CMK (cell line): ENCODE measurements at places on chromosomes 12 and 14.

DNA sequence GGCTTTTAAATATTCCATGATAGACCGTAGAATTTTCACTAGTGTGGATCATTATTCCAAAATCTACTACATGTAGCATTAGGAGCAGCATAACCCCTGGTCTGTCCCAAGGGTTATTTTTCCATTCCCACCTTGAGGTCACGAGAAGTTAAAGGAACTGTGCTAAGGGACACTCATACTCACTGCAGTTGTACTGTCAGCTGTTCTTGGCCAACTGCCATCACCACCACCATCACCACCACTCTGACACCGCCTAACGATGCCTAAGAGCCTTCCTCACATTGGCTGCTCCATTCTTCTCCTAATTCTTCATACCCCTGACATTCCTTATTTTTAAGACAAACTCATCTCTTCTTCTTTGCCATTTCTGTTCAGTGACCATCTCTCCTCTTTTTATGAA is 13.4 kb upstream of the PTGDR start:
- DNase-seq = no peak

DNA sequence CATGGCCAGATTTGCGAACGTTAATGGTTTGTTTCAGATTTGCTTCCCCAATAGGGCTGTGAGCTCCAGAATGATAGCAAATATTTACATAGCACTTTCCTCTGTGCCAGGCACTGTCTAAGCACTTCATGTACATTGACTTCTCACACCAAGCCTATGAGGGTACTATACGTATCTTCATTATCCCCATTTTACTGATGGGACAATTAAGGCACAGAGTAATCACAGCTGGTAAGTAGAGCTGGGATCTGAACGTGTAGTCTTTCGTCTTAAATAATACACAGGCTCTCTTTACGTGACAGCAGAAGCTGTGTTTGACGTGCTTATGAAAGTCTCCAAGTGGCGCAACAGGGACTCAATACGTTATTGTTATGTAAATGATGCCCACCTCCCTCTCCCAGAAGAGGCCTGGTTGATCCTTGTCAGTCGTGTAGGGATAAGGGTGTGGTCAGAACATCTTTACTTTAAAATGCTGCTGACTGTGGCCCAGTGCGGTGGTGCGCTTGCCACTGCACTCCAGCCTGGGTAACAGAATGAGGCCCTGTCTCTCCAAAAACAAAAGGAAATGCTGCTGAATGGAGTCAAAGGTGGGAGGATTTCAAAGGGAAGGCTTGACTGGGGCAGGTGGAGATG is 66.3 kb upstream of the TCL1B start:
- no peak for DNase-seq

GRCh38 chr14:67410313-67410712 is 1.7 kb downstream of the PLEK2 start:
- no peak for DNase-seq

DNA sequence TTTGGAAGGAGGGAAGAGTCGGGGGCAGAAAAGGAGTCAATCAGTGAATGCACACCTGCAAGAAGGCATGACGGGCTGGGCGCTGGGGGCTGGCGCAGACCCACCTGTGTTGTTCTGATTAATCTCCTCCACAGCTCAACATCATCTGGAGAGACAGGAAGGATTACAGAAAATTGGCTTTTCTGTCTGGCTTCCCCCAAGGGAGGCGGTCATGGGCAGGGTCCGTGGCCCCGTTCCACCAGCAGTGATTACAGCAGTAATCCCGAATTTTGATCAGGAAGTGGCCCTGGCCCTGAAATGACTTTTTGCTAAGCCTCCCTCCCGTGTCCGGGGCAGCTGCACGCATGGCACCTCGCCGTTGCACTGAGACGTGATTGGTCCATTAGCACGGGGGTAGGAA is 24.4 kb upstream of the GALNT9 start:
- no peak for DNase-seq

GRCh38 chr12:2375871-2376270 is 323.1 kb downstream of the CACNA1C start:
- DNase-seq = no peak

- DNase-seq = no peak
These were observed 35.5 kb upstream of the STON2 start for GRCh38 chr14:81435391-81436295.

GRCh38 chr14:77120771-77121743 is 20.5 kb downstream of the ZDHHC22 start:
- no peak for DNase-seq

DNA sequence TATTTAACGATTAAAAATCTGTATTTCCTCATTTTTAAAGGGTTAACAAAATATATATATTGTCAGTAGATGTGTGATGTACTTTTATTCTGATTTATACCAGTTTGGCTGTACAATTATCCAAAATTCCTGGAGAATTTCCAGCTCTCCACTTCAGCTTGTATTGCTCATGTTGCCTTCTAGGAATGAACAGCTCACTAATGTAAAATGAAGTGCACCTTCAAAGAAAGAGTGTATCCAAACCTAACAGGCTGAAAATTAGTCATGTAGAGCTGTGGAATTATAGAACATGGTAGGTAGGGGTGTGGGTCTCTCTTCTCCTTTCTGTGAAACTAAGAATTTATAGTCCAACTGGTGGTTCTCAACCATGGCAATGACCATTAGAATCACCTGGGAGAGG is 362.0 kb downstream of the ETNK1 start:
- DNase-seq = no peak

DNA sequence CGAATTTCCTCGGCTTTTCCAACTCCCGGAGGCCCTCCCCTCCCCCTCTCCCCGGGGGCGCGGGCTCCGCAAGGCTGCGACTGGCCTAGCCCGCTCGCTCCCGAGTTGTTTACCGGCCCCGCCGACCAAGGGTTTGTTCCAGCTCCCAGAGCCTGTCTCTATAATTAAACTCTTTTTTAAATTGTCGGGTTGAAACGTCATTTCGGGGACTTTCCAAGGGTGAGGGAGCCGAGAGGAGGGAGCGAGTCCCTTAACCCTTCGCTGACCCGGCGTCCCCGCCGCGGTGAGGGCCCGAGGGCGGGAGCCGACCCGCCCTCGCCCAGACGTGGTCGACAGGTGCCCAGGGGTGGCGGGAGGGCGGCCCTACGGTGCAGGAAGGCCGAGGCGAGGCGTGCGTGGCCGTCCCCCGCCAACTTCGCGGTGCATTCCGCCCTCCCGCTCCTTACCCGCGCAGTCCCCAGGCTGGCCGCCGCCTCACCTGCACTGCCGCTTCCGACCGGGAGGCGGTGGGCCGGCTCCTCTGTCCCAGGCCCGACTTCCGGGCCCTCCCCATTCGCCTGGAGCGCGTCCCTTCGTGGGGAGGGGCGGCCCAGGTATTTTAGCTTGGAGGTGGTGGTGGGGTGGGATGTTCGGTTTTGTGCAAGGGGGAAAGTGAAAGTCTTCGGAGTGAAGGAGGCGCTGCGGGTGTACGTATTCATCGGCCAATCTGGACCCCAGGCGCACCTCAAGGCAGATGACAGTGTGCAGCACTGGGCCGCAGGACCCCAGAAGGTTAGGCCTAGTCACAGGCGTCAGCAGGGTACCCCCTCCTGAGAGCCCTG is 2.9 kb upstream of the ZFP36L1 start:
- DNase-seq = no peak

- no peak for DNase-seq
These were observed 78.3 kb upstream of the BDKRB2 start for GRCh38 chr14:96126339-96126782.
